ENCODE measurements at places on chromosomes 7 and 10. TPM values are rescaled to one million over a fixed set of nuclear protein-coding genes. Genes with fewer than 3 reads are reported as not detected.
A peak's percentile ranks its signal among the peaks of the same experiment; 100 is the strongest.

DNA sequence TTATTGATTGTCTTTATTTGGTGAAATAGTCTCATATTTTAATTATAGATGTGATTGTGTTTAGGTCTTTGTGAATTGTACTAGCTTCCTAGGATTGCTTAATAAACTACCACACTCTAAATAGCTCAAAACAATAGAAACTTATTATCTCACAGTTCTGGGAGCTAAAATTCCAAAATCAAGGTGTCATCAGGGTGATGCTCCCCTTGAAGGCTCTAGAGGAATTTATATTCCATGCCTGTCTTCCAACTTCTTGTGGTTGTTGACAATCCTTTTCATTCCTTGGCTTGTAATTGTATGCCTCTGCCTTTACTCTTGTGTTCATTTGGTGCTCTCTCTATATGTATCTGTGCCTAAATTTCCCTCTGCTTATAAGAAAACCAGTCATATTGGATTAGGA, 155.3 kb upstream of the AKR1E2 start:
- H3K27ac ChIP-seq = no peak overlapping the region
- no peak for DNase-seq
- no peaks in the 10 kb centered on the region for H3K4me1 ChIP-seq
- H3K4me3 ChIP-seq = no peak overlapping the region
- no peaks in the 10 kb centered on the region for H3K27me3 ChIP-seq
- no peaks in the 10 kb centered on the region for H3K36me3 ChIP-seq

GRCh38 chr7:29077176-29077575, 69.2 kb downstream of the CPVL start:
- no peaks in the 10 kb centered on the region for H3K36me3 ChIP-seq
- no peak overlapping the region for H3K27ac ChIP-seq
- H3K4me3 ChIP-seq = no peak overlapping the region
- no peaks in the 10 kb centered on the region for H3K4me1 ChIP-seq
- no peaks in the 10 kb centered on the region for H3K27me3 ChIP-seq

- H3K27ac ChIP-seq = no peak overlapping the region
- H3K4me3 ChIP-seq = no peak overlapping the region
- DNase-seq = no peak
Observed at GRCh38 chr10:126561294-126561920, 109.1 kb downstream of the C10orf90 start.

GRCh38 chr7:135728136-135728669, at the start of gene SLC13A4:
Gene SLC13A4 (minus strand): TSS chr7:135728186. CDS start chr7:135727496, 690 bp downstream.
- no peaks in the 10 kb centered on the region for H3K4me1 ChIP-seq
- no peaks in the 10 kb centered on the region for H3K27me3 ChIP-seq
- no peaks in the 10 kb centered on the region for H3K36me3 ChIP-seq
- no peak within 1 kb of the TSS for H3K4me3 ChIP-seq
- H3K27ac ChIP-seq = no peak within 1 kb of the TSS
- DNase-seq = no peak

- H3K27ac ChIP-seq = peak overlapping the region; percentile 57
- peak; percentile 72 for DNase-seq
- no peak overlapping the region for H3K4me3 ChIP-seq
- H3K4me1 ChIP-seq = no peaks in the 10 kb centered on the region
- H3K36me3 ChIP-seq = no peaks in the 10 kb centered on the region
Observed at GRCh38 chr7:27697861-27698430, 35.3 kb upstream of the HIBADH start.

GRCh38 chr7:138164804-138165203, 88.5 kb downstream of the AKR1D1 start:
- no peak overlapping the region for H3K4me3 ChIP-seq
- no peaks in the 10 kb centered on the region for H3K4me1 ChIP-seq
- no peaks in the 10 kb centered on the region for H3K36me3 ChIP-seq
- H3K27me3 ChIP-seq = no peaks in the 10 kb centered on the region
- no peak for DNase-seq
- no peak overlapping the region for H3K27ac ChIP-seq

DNA sequence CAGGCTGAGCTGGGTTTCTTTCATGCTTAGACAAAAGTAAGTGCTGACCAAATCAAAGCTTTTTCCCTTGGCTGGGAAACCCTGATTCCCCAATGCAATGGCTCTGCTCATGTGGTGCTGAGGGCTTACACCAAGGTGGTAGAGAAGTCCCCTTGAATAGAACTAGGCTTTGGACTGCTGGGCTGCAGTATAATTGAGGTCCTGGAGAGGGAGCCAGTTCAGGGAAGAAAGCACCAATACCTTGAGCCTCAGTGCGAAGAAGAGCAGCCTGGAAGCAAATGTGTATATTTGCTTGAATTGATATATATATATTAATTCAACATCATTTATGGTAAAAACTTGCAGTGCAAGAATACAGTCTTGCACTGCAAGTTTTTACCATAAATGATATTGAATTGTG, 391.1 kb downstream of the RPS24 start:
- no peaks in the 10 kb centered on the region for H3K27me3 ChIP-seq
- H3K27ac ChIP-seq = no peak overlapping the region
- no peak for DNase-seq
- no peak overlapping the region for H3K4me3 ChIP-seq

DNA sequence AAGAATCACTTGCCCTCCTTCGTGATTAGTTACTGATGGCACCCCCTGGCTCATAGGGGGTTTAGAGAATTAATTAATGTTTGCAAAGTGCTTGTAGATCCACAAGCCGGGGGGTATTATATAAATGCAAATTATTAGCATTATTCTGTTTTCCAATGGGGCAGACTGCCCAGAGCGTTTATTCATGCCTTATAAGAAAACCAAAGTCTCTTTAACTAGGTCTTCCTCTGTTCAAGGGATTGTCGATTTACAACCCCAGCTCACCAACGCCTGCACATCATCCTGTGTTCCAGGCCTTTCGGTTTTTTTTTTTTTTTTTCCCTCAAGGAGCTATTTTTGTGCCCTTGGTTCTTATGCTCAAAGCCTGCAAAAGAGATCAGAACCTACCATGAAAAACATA, 630.7 kb downstream of the PARD3 start:
- H3K27ac ChIP-seq = no peak overlapping the region
- H3K4me1 ChIP-seq = peaks cover 21% of the 10 kb centered on the region
- no peak for DNase-seq
- H3K27me3 ChIP-seq = no peaks in the 10 kb centered on the region

GRCh38 chr7:37113661-37114355, 334.9 kb downstream of the ELMO1 start:
- peaks cover 15% of the 10 kb centered on the region for H3K4me1 ChIP-seq
- H3K36me3 ChIP-seq = no peaks in the 10 kb centered on the region
- H3K27ac ChIP-seq = no peak overlapping the region
- DNase-seq = no peak
- no peaks in the 10 kb centered on the region for H3K27me3 ChIP-seq
- no peak overlapping the region for H3K4me3 ChIP-seq

GRCh38 chr7:110539216-110539615, 551.7 kb upstream of the LRRN3 start:
- no peak overlapping the region for H3K27ac ChIP-seq
- H3K4me3 ChIP-seq = no peak overlapping the region
- H3K4me1 ChIP-seq = no peaks in the 10 kb centered on the region

- no peak overlapping the region for H3K4me3 ChIP-seq
- DNase-seq = no peak
- H3K4me1 ChIP-seq = no peaks in the 10 kb centered on the region
- H3K27me3 ChIP-seq = no peaks in the 10 kb centered on the region
- no peak overlapping the region for H3K27ac ChIP-seq
Observed at GRCh38 chr7:142548978-142549377, 200.3 kb upstream of the PRSS1 start.

- H3K36me3 ChIP-seq = no peaks in the 10 kb centered on the region
- peaks cover 35% of the 10 kb centered on the region for H3K27me3 ChIP-seq
- peaks cover 6% of the 10 kb centered on the region for H3K4me1 ChIP-seq
- DNase-seq = no peak
- H3K4me3 ChIP-seq = no peak overlapping the region
Observed at GRCh38 chr7:139522830-139523198, 671 bp upstream of the CLEC2L start.

- no peaks in the 10 kb centered on the region for H3K27me3 ChIP-seq
- H3K27ac ChIP-seq = no peak overlapping the region
- H3K36me3 ChIP-seq = no peaks in the 10 kb centered on the region
- no peaks in the 10 kb centered on the region for H3K4me1 ChIP-seq
- no peak for DNase-seq
Observed at GRCh38 chr10:104922810-104923209, 281.7 kb downstream of the SORCS3 start.

GRCh38 chr10:12482587-12482986, 133.2 kb downstream of the CAMK1D start:
- H3K27ac ChIP-seq = no peak overlapping the region
- DNase-seq = no peak
- no peaks in the 10 kb centered on the region for H3K27me3 ChIP-seq
- H3K4me3 ChIP-seq = no peak overlapping the region

GRCh38 chr7:33612442-33612841, 292.9 kb upstream of the BMPER start:
- H3K27me3 ChIP-seq = no peaks in the 10 kb centered on the region
- no peaks in the 10 kb centered on the region for H3K36me3 ChIP-seq
- no peaks in the 10 kb centered on the region for H3K4me1 ChIP-seq
- no peak overlapping the region for H3K4me3 ChIP-seq

DNA sequence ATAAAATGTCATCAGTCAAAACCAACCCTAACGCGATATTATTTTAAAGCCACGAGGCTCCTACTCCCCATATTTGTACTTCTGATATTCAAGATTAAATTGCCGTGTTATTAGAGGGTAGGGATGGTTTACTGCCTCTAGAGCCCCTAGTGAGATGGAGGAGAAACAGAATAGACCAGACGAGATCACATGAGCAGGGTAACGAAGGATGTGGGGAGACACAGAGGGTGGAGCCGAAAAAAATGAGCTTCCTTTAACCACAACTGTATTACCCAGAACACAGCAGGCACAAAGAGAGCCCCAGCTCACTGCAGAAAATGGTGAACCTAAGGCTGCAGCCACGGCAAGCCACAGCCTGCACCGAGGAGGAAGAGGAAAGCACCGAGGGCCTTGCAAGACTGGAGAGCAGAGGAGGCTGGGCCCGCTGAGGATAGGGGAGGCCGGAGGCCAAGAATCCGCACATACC, 14.3 kb downstream of the ZC3HAV1 start:
- H3K4me3 ChIP-seq = peak overlapping the region; percentile 26
- no peaks in the 10 kb centered on the region for H3K27me3 ChIP-seq
- no peak for DNase-seq
- H3K4me1 ChIP-seq = peaks cover 73% of the 10 kb centered on the region
- H3K27ac ChIP-seq = peak overlapping the region; percentile 15
- peaks cover 22% of the 10 kb centered on the region for H3K36me3 ChIP-seq

DNA sequence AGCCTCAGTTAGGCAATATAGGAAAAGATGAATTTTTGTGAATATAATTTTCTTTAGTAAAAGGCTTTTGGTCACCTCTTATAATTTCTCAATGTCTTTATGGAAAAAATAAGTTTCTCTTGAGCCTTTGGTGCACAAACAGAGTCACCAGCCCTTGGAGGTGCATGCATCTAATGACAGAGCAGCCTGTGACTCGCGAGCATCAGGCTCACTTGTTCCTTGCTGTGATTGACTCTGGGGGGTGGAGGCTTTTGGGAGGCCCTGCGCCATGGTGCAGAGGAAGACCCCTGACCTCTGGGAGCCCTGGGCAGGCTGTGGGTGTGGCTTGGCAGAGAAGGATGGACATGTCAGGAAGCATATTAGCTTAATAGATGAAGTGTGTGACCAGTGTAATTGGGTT, 60.2 kb downstream of the FIGNL1 start:
- H3K36me3 ChIP-seq = peaks cover 30% of the 10 kb centered on the region
- DNase-seq = no peak
- H3K27me3 ChIP-seq = no peaks in the 10 kb centered on the region
- H3K27ac ChIP-seq = no peak overlapping the region

Gene MLXIPL
- 10.7 TPM for total RNA-seq

Gene TMEM213
- total RNA-seq = 1.9 TPM

Gene XRCC2
- total RNA-seq = 0.86 TPM

Gene ARMC10
- 33.5 TPM for total RNA-seq

Gene OR9A2
- not detected for total RNA-seq

Gene C10orf105
- total RNA-seq = 0.32 TPM

Gene ASB10
- total RNA-seq = not detected

Gene SFTPD
- total RNA-seq = 630 TPM

Data from lower lobe of right lung (tissue), 2 donors.